ENCODE measurements at places on chromosomes 3 and 15.
A peak's percentile ranks its signal among the peaks of the same experiment; 100 is the strongest.

- no peak for DNase-seq
Measured at GRCh38 chr3:64140651-64141050, 84.6 kb downstream of the PRICKLE2 start.

DNA sequence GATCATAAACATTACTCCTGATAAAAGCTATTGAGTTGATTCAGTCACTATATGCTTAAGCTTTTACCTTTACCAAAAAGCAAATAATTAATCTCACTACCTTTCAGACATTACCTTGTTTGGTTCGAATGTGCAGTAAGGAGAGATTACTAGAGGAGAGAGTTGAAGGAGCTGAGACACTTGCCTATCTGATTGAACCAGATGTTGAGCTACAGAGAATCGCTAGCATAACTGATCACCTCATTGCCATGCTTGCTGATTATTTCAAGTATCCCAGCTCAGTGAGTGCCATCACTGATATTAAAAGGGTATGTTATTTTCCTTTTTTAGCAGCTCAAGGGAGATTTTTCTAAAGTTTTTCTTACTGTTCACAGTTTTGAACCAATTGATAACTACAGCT, 54.6 kb downstream of the ARMC8 start:
- DNase-seq = no peak

GRCh38 chr3:71511037-71511436, 72.5 kb downstream of the FOXP1 start:
- peak; percentile 82 for DNase-seq

GRCh38 chr3:196962930-196963630, 5.6 kb downstream of the PIGZ start:
- DNase-seq = no peak

- DNase-seq = peak; percentile 35
Measured at GRCh38 chr3:66618066-66618465, 117.2 kb upstream of the LRIG1 start.

- DNase-seq = no peak
Measured at GRCh38 chr15:84782346-84782745, 34.0 kb downstream of the ZNF592 start.

DNA sequence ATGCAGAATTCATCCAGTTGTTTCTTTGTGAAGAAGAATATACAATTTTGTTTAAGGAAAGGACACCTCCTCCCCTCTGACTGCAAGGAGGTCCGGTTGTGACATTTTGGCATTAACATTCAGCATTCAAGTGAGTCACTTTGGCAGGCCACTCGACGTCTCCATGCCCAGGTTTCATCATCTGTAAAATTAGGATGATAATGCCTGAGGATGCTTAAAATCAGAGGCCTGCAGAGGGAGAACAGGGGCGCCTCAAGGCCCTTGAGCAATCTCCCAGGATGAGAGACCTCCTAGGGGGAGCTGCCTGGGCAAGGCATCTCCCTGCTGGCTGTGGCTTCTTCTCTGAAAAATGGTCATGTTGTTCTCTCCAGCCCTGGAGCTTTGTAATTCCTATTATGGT, 236.0 kb downstream of the CACNA2D3 start:
- DNase-seq = no peak

DNA sequence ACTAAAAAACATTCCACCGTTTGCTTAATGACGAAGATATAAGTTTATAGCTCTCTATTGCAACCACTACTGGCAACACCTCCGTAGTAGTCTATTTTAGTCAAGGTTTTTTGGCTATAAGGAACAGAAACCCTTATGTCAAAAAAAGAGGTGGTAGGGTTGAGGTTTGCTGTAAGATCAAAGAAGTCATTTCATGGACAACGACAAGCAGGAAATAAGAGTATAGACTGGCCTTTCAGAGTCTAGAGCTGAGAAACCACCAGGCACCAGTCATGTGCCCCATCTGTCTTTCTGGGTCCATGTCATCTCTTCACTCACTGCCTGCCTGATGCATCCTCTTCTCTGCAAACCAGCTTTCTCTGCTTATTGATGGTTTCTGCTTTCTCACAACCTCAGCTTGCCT, 42.7 kb downstream of the THBS1 start:
- DNase-seq = no peak

DNA sequence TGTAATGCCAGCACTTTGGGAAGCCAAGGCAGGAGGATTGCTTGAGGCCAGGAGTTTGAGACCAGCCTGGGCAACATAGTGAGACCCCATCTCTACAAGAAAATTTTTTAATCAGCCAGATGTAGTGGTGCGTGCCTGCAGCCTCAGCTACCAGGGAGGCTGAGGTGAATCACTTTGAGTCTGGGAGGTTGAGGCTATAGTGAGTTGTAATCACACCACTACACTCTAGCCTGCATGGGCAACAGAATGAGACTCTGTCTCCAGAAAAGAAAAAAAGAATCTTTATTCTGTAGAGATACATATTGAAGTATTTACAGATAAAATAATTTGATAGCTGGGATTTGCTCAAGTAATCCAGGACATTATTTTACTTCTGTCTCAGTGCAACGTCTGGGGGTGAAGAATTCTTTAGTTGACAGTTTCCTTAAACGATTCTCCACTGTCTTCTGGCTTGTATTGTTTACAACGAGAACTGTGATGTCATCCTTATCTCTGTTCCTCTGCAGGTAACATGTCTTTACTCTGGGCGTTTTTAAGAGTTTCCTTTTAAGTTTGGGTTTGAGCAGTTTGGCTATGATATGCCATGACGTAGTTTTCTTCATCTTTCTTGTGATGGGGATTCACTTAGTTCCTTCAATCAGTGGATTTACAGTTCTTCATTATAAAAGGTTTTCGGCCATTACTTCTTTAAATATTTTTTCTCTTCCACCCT, 26.3 kb downstream of the KPNA1 start:
- no peak for DNase-seq

- no peak for DNase-seq
Measured at GRCh38 chr3:88478460-88478859, 328.7 kb downstream of the C3orf38 start.

DNA sequence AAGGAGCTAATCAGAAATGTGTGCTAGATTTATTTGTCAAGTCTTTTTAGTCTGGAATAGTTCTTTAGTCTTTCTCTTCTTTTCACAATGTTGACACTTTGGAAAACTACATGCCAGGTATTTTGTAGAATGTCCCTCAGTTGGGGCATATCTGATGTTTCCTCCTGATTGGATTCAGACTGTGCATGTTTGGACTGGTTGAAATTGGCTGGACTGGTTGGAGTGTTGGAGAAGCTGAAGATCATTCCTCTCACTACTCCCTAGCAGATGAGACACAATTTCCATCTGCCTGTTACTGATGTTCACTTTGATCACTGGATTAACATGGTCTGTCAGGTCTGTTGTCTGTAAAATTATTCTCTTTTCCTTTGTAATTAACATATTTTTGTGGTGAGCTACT, 3.7 kb downstream of the NME9 start:
- no peak for DNase-seq

DNA sequence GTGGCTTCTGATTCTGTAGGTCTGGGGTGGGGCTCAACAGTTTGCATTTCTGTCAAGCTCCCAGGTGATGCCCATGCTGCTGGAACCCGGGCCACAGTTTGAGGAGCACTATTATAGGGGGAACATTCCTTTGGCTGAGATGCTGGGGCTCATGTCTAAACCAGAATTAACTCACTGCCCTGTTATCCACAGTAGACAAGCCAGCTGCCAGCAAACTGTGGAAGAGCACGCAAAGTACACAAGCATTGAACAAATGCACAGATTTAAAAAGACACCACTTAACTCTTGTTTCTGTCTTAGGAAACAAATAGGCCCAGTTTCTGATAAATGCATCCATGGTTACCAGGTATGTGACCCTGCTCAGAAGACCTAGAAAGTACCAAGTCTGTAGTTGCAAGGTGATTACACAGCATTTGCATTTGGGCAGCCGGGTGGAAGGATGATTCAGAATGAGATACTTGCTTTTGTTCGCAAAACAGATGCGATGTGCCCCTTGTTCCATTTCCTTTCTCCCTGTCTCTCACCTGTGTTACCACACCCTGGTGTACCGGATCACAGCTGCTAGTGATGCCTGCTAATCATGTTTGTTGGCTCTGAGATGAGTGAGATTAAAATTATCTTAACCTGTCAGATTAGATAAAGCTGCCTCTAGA, 12.4 kb downstream of the GYG1 start:
- no peak for DNase-seq

DNA sequence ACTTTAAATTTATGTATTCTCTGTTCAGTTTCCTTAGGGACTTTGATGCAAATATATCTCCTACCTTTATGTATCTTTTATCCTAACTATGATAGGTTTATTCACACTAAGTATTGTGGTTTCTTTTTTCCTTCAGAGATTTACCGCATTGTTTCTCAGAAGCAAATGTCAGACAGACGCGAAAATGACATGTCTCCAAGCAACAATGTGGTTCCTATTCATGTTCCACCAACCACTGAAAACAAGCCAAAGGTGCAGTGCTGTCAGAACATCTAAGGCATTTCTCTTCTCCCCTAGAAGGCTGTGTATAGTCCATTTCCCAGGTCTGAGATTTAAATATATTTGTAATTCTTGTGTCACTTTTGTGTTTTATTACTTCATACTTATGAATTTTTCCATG, 18.3 kb downstream of the RAB11A start:
- no peak for DNase-seq

DNA sequence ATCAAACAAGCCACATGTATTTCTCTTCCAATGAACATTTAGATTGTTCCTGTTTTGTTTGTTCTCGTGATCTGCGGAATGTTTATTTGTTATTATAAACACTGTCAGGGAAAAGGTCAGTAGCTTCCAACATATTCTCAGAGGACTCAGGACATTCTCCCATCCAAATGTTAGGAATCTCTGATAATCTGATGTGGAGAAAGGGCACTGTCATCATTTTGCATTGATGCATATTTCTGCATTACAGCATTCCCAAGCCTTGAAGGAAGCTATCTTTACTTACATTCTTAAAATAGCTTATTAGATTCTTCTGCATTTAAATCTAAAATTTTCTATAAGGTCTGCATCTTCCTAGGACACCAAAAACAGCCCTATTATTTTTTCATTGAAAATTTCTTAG, 10.3 kb downstream of the MYO1E start:
- no peak for DNase-seq

DNA sequence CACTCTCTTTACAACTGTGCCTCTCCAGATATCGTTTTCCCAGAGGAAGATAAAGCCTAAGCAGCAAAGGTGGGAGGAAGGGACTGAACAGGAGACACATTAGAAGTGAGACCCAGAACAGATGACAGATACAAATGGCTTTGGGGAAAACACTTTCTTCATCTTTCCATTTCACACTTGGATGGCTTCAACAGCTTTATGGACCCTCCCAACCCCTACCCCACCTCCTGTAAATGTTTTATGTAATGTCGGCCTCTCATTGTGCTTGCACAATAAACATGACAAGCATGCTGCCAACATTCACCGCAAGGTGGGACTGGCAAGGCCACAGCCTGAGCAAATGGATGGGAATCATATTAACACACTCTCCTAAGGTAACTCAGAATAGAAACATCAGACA, 1088.6 kb downstream of the TUSC7 start:
- no peak for DNase-seq

DNA sequence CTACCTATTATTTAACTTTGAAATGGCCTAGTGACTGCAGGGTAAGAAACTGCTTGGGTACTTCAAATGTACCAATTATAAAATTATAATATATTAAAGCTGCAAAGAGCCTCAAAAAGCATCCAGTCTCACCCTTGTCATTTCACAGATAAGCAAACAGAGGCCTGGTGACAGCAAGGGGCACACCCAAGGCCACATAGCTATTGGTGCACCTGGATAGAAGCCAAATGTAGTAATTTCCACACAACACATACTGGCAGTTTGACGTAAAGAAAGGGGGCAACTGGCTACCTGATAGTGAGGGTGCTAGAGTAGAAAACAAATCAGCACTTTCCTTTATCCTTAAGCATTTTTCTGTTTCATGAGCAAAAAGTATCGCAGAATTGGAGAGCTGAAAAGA, 51.1 kb downstream of the IFT57 start:
- DNase-seq = no peak

- DNase-seq = no peak
Measured at GRCh38 chr15:69410248-69410874, 3.8 kb upstream of the KIF23 start.

GRCh38 chr3:61777483-61777882, 216.1 kb downstream of the PTPRG start:
- no peak for DNase-seq

DNA sequence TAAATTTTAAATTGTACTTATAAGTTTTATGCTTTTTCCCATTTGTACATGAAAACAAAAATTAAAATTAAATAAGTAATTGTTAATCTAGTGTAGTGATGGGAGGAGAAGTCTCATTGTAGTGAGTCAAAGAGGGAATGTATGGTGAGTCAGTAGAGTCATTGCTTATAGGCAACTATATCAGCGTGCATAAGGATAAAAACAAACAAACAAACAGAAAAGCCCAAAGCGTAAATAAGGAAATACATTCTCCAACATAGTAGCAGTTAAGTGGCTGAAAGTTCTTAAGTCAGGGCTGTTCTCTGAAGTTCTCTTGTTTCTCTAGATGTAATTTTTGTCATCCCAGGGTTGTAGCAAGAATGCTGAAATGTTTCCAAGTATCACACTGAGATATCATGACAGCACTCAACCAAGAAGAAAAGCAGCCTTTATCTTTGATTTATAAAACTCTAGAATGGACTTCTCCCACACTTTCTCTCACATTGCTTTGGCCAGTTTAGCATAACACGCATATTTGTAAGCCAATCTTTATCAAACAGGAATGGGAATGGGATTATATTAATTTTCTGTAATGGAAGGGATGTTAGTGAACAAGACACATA, 184.1 kb upstream of the TP63 start:
- DNase-seq = no peak

DNA sequence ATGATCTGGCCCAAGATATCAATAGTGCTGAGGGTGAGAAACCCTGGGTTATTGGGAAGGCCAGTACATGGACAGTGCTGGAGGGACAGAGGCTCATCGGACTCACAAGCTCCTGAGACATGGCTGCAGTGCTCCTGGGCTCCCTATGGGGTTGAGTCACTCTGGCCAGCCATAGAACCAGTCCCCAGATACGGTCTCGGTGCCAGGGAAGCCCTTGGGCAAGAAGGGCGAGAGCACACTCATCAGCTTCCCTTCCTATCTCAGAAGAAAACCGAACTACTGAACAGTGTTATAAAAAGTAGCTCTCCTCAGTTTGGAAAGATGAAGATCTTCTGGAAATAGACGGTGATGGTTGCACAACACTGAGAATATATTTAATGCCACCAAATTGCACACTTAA, 34.4 kb downstream of the POC1A start:
- DNase-seq = no peak

DNA sequence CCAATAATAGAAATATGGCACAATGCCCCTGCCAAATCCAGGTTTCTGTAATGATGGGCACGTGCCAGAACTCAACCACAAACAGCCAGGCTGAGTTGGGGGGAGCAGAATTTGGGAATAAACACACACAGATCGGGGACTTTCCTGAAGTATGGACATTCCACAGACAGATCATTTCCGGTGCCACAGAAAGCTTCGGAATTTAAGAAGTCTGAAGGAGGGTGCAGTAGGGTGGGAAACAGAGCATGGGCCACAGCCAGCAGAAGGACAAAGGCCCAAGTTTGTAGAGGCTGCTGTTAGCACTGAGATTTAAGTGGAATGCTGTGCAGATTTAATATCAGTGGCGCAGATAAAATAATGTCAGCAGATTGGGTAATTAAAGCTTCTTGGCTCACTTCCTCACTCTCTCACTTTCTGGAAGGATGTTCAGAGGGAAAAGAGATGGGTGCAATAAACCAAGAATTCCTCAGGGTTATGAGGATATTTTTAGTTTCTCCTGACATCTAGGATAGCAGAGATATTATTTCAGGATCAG, 67.4 kb downstream of the MYLK start:
- DNase-seq = peak; percentile 91

- no peak for DNase-seq
Measured at GRCh38 chr3:174498638-174499037, 360.5 kb upstream of the NAALADL2 start.
